ENCODE measurements at places on chromosomes 16 and 17.

DNA sequence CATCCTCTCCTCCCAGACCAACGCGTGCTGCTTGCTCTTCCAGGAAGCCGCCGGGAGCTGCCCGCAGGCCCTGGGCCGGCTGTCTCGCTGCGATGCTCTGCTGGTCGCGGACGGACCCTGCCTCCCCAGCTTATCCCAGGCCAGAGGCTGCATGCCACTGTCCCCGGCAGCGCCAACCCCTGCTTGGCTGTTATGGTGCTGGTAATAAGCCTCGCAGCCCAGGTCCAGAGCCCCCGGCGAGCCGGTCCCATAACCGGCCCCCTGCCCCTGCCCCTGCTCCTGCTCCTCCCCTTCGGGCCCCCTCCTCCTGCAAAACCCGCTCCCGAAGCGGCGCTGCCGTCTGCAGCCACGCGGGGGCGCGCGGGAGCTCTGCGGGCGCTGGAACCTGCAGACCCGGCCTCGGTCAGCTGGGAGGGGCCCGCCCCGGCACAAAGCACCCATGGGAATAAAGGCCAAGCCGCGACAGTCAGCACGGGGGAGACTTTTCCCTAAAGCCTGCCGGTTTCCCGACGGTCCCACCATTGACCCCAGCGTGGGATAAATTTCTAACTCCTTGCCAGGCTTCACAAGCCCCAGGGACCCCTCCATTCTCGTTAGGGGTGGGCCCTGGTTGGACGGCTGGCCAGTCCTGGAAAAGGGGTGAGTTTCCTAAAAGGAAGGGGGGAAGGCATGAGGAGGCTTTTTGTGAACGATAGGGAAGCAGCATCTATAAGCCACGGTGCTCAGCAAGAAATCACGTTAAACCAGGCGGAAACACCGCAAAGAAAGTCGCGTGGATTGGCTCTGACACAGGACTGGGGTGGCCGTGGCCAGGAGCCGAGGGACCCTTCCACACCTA, 11.2 kb downstream of the ENPP7 start:
- peak; percentile 34 for DNase-seq

DNA sequence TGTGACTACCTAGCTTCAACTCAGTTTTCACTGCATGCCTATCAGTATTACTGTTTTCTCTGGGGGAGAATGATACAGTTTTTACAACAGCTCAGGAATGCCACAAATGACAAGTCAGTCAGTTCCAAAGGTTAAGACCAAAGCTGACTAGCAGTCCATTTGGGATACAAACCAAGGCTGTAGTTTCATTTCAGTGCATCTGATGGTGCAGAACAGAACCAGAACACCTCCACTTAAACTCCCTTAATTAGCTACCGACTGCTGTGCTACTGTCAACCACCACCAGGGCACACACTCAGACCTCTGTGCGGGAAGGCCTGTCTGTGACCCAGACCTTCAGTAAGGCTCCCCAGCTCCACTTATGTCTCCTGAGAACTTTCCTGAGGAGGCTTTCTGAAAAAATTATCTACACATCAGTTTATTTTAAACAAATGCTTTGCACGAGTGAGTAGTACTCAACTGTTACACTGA, 20.4 kb downstream of the NFE2L1 start:
- DNase-seq, result no peak

GRCh38 chr16:27508476-27508875, 41.2 kb downstream of the GTF3C1 start:
- no peak for DNase-seq

DNA sequence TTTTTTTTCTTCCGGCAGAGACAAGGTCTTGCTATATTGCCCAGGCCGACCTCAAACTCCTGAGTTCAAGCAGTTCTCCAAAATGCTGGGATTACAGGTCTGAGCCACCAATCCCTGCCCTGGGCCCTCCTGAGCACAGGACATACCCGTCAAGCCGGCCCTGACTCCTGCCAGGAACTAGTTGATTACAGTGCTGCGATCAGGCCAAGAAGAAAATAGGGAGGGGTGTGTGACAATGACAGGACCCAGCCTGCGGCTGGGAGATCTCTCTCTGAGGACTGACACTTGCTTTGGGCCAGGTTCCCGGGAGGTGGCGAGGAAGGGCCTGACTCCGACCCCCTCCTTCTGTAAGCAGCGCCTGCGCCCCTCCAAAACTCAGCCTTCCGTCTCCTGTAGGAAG, 276.6 kb downstream of the MRTFB start:
- DNase-seq, result no peak

All from NCI-H187 (cell line).